ENCODE measurements at places on chromosomes 2 and 18.

- no peak for DNase-seq
These were observed 45.8 kb downstream of the PSMG2 start for GRCh38 chr18:12748671-12749070.

GRCh38 chr2:135703300-135703699 is 38.4 kb upstream of the UBXN4 start:
- no peak for DNase-seq

GRCh38 chr18:77632758-77633157 is 383.1 kb downstream of the GALR1 start:
- DNase-seq = no peak

DNA sequence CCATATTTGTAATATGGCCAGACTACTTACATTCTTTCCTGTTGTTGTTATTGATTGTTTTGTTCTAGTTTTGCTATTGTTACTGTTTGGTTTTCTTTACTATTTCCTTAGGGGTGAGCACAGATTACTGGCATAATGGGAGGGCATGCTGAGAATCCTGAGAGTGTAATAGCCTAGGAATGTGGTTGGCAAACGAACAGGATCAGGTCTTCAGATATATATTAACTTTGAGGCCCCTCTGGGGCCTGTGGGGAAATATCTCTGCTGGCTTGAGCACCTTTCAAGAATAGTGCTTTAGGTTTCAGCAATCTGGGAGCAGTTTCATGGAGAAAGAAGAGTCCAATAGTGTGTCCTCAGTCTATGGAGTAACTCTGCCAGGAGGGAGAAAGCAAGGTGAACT is 144.4 kb downstream of the THSD7B start:
- DNase-seq = no peak

DNA sequence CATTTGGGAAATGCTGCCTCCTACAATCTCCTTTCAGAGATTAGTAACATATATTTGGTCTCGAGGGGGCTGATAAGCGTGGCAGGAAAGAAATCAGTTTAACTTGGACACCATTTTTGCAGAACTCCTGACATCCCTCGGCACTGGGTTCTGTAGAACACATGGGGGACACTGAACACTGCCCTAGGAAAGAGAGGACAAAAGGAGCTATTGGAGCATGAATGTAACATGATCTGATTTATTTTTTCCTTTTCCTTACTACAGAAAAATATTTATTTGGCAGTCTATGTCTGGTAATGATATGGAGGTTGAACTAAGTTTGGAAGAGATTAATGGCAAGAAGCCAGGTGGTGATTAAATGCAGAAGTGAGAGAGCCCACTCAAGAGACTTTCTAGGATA is 153.8 kb downstream of the AFF3 start:
- no peak for DNase-seq

DNA sequence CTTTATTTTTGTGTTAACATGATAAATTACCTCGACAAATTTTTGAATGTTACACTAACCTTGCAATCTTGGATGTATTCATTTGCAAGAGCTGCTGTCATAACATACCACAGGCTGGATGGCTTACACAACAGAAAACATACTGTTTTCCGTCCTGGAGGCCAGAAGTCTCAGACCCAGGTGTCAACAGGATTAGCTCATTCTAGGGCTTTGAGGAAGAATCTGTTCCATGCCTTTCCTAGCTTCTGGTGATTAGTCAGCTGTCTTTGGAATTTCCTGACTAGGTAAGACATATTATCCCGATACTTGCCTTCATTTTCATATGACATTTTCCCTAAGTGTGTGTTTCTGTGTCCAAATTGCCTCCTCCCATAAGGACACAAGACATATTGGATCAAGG is 188.6 kb upstream of the CDH19 start:
- DNase-seq = no peak

- DNase-seq = no peak
These were observed 14.5 kb downstream of the EPC2 start for GRCh38 chr2:148658807-148659722.

DNA sequence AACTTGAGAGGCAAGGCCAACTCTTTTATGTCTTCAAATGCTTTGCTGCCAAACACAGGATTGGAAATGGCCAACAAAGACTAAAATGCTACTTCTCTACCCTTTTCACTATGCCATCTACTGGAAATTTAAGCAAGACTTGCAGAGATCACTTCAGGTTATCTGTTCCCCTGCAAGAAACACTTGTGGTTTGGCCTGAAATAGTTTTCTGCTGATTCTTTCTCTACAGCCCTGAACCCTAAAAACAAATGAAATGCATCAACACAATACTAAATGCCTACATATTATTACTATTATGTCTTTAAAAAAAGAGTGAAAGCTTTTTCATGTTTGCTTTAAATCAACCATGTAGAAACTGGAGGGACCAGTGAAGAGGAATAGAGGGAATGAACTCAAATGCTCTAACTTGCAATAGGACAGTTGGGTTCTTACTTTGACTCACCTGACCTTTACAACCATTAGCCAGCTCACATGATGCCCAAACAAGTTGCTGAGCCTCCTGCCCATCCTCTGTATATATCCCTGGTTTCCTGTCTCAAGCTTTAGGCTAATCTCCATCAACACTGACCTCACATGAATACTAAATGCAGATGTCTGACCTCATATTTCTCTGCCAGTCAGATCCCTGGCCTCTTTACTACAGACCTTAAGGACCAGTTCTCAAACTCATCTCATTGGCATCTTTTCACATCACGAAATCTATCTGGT is 17.5 kb upstream of the ADAM17 start:
- no peak for DNase-seq

GRCh38 chr2:52178845-52179244 is 1146.9 kb upstream of the NRXN1 start:
- DNase-seq = no peak

DNA sequence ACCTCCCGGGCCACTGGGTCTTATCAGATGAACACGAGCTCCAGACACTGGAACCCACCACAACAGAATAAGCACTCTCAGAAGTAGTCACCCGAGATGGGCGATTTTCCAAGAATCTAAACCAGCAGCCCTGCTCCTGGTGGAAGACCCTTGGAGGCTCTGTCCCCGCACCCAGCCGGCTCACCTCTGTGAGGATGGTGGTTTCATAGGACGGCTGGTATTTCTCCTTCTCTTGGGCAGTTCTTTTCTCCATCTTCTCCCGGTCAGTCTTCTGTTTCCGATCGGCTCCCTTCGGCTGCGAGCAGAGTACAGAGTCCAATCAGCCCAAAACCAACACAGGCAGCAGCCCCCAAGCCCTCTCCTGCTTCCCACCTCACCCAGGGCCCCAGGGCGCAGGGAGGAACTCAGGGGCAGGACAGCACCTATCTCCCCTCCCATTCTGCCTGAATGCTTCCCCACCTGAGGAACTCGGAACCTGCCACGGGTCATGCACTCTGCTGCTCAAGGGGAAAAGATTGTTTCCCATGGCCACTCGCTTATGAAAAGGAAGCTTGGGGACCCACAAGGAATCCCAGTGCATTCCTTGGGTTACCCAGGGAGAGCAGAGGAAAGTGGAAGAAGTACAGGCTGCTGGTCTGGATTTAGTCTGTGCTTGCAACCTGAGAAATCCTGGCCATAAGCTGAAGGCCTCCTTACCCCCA is 42.7 kb downstream of the TFCP2L1 start:
- DNase-seq = no peak

DNA sequence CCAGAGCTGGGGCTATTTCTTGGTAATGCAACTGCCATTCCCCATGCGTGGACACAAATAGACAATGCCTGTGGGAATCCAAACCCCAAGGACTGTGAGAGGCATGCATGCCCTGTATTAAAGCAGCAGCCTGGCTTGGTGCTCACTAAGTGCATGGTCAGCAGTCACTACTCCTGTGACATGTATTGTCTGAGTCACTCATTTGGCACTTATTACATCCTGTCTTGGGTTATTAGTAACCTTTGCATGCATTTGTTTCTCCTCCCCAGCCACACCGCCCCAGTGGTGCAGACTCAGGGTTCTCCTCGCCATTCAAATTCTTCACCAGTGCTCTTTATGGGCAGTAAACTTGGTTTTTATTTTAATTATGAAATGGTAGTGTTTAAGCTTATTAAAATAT is 30.2 kb downstream of the PRKCE start:
- no peak for DNase-seq

- no peak for DNase-seq
These were observed 8.4 kb downstream of the SCLY start for GRCh38 chr2:238069021-238069709.

- DNase-seq = no peak
These were observed 6.8 kb downstream of the DNAJB2 start for GRCh38 chr2:219285894-219286425.

GRCh38 chr18:58026395-58026794 is 17.6 kb upstream of the NEDD4L start:
- no peak for DNase-seq

Data from stimulated activated CD4-positive, alpha-beta T cell treated with anti-CD3 and anti-CD28 coated beads, Interleukin-1b, Interleukin-23, amount 100 ng/mL, for 4 hours (primary cell).